Activated CD4-positive, alpha-beta T cell treated with anti-CD3 and anti-CD28 coated beads for 4 hours (primary cell): ENCODE measurements at places on chromosomes 12 and 14.

DNA sequence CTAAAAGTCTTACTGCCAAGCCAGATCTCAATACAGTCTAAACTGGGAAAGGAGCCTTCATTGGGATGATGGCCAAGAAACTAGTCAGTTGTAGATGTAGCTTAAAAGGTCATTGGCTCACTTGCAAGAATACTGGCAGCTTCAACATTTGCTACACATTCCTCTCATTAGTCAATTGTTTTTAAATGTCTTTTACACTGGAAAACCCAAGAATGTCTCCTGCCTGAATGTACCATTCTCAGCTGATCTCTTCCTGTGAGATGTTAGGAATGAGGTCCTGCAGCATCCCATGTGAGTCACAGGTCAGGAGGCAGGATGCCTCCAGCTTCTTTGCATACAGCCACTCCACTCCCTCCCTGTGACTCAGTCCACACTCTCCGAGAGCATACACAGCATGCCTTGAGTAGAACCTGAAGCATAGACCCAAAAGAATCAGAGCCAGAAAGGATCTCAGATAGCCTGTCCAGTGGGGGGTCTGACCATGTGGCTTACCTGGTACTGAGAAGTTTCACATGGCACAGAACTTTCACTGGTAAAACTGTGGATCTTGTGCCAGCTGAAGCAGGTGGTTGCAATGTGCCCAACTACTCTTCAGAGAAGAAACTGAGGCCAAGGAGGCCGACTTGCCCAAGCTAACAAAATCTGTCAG is 56.0 kb upstream of the HECTD1 start:
- DNase-seq: no peak

- no peak for DNase-seq
Observed at GRCh38 chr12:111353603-111354295, 15.1 kb downstream of the PHETA1 start.

GRCh38 chr12:132204793-132205270 is 60.6 kb downstream of the NOC4L start:
- DNase-seq: no peak

DNA sequence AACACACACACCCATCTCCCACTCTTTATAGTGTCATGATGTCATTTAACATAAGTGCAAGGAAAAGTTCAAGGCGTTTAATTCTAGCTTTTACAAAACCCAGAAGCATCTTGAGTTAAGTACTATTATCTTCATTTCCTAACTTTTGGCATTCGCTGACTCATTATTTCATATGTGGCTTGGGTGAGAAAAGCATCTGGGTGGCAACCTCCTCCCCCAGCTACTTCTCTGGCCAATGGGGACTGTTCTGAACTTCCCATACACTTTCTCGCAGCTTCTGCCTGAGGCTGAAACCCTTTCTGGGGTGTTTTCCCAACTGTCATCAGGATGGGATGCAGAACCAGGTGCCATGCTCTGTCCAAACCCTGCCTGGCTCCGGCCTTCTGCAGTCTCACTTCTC is 2.8 kb upstream of the MARK3 start:
- no peak for DNase-seq
